Spleen (tissue), 13 donors: ENCODE measurements at places on chromosomes 3 and 15.

DNA sequence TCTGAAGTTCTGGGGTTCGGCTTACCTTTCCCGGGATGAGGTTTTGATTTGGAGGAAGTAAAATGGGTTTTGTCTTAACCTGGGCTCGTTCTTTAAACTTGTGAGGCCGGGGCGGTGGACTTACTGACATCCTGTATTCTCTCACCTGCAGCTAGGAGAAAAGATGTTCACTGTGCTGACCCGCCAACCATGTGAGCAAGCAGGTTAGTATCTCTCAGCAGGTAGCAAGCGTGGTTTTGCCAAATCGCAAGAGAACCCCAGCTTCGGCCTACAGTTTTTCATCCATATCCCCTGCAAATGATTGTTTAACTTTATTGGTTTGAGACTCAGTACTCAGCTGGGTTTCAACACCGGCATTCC, 891 bp downstream of the ENTPD3 start:
- DNase-seq: no peak

GRCh38 chr3:129577925-129578786, 28.3 kb downstream of the PLXND1 start:
- DNase-seq: peak; percentile 93

- DNase-seq: no peak
Observed at GRCh38 chr15:32965897-32966296, 228.6 kb downstream of the FMN1 start.

- no peak for DNase-seq
Observed at GRCh38 chr3:161401389-161401788, 30.1 kb upstream of the SPTSSB start.

DNA sequence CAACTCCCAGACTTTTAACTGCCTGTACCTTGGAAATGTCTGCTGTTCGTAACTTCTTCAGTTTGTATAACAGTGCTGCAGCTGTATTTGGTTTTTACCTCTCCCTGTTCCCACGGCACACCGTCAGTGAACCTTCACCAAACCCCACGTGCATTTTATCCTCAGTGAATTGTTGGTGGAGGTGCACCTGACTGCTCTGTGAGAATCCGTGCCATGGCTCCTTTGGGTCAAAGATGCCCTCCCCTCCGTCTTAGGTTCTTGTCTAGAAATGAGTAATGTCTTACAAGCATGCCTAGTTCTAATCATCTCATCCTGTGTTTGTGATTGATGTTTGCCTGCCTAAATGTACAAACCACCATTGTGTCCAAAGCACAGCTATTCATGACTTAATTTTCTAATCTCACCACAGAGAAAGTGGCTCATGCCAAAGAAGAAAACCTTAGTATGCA, 28.2 kb downstream of the TPM1 start:
- no peak for DNase-seq

DNA sequence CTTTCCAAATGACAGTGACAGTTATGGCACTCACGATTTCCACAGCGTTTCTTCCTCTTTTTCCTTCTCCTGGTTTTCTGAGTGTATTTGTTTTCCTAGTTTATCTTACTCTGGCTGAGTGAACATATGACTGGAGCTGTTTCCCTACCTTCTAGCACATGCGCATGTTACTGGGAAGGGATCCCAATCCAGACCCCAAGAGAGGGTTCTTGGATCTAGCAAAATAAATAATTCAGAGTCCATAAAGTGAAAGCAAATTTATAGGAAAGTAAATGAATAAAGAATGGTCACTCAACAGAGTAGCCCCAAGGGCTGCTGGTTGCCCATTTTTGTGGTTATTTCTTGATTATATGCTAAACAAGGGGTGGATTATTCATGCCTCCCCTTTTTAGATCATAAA, 23.8 kb downstream of the METTL6 start:
- no peak for DNase-seq

DNA sequence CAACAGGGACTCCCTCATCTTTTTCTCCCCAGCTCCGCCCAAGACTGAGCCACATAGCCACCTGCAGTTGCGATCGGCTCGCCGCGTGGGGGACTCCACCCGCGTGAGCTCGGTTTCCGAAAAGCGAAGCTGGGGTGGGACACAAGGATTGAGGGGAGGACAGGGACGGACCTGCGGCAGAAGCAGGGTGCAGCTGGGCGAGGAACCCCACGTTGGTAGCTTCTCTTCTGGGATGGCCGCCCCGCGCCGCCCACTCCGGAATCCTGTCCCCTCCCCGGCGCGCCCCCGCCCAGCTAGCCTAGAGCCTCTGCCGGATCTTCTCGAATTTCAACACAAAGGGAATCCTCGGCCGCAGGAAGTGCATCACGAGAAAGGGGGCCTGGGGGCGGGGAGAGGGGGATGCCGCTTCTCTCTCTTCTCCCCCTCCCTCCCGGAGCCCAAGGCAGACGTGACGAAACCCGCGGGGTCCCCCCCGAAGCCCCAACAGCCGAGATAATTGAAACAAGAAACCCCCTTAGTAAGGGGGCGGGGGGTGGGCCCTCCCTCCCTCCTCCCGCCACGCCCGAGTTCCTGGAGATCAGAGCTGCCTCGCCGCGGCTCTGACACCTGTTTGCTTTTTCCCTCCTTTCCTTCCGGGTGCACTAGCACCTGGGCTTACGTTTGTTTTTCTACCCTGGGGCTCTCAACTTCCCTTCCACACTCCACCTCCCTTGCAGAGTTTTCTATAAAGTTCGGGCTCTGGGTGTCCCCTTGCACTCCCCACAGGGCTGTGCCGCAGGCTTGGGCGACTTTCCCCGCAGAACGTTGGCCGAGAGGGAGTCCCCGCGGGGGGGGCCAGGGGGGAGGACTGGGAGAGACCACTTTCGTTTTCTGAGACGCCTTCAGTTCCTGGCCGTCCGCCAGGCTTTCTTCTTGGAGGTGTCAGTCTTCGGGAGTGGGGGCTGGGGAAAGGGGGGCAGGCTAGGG, 1.3 kb upstream of the KCNH8 start:
- DNase-seq: peak; percentile 90

GRCh38 chr3:191972714-191973398, 511.9 kb downstream of the PYDC2 start:
- DNase-seq: no peak

- DNase-seq: peak; percentile 75
Observed at GRCh38 chr3:129560269-129560787, 17.4 kb downstream of the H1-8 start.

DNA sequence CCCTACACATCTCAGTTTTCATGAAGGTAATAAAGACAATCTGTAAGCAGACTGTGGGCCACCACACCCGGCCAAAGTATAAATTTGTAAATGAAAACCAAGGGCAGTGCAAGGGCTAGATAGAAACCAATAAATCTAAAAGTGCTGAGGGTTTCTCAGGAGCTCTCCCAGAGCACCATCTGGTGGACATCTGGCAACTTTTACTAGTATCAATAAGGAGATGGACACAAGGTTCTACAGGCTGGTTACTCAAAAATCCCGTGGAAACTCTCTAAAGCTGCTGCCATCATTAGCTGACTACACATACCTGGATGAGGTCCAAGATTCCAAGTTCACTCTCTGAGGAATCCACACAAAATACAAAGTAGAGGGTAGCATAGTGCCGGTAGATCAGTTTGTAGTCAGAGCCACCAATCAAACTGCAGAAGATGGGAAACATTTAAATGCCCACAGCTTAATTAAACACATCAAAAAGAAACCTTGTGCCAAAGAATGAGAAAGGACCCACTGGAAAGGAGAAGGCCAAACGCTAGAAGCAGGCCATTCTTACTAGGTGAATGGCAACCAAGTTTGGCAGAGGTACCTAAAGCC, 5.5 kb downstream of the AP3S2 start:
- DNase-seq: no peak

DNA sequence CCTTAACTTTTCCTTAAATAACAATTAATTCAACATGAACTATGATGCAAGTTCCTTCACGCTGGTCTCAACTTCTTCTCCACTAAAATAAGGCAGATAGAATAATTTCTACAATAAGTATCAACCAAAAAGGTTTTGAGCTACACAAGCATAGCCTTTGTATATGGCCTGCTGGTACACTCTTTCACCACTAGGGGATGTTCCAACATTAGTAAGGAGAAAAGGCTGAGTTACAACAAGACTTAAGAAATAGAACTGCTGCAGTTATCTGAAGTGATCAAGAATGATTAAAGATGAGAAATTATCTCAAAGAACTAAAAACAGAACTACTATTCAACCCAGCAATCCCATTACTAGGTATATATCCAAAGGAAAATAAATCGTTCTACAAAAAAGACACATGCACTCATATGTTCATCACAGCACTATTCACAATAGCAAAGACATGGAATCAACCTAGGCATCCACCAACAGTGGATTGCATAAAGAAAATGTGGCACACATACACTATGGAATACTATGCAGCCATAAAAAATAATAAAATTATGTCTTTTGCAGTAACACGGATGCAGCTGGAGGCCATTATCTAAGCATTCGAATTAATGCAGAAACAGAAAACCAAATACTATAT, 14.4 kb downstream of the ATP13A3 start:
- no peak for DNase-seq

GRCh38 chr3:110816008-110816407, 255.6 kb upstream of the NECTIN3 start:
- no peak for DNase-seq

DNA sequence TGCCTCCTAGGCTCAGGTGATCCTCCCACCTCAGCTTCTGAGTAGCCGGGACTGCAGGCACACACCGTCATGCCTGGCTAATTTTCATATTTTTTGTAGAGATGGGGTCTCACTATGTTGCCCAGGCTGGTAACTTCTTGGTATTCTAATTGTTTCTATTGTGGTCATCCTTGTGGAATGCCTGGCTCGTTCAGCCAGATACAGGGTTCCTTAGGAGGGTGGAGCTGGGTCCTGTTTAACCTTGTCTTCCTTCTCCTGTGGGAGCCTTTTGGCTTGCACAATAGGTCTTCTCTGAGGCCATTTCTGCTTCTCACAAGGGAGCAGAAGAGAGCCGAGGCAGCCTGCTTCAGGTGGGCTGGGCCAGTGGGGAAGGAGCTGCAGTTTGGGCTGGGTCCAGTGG, 15.7 kb downstream of the PLEKHO2 start:
- DNase-seq: no peak

- peak; percentile 88 for DNase-seq
Observed at GRCh38 chr15:68819495-68820294, 1.0 kb downstream of the ANP32A start.

DNA sequence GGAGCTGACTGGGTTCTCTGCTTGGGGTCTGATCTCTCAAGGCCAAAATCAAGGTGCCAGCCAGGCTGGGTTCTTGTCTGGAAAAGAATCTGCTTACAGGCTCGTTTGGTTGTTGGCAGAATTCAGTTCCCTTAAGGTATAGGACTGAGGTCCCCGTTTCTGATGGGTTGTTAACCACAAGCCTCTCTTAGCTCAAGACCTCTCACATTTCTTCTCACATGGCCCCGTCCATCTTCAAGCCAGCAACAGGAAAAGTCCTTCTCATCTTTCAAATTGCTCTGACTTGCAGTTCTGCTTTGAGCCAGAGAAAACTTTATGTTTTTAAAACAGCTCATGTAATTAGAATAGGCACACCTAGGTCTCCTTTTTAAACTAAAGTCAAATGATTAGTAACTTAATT, 20.4 kb downstream of the UACA start:
- no peak for DNase-seq

DNA sequence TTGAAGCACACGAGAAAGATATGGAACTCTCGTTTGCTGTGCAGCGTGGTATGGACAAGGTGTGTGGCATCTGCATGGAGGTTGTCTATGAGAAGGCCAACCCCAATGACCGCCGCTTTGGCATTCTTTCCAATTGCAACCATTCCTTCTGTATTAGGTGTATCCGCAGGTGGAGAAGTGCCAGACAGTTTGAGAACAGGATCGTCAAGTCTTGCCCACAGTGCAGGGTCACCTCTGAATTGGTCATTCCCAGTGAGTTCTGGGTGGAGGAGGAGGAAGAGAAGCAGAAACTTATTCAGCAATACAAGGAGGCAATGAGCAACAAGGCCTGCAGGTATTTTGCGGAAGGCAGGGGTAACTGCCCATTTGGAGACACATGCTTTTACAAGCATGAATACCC, 1.2 kb downstream of the MKRN3 start:
- DNase-seq: no peak

DNA sequence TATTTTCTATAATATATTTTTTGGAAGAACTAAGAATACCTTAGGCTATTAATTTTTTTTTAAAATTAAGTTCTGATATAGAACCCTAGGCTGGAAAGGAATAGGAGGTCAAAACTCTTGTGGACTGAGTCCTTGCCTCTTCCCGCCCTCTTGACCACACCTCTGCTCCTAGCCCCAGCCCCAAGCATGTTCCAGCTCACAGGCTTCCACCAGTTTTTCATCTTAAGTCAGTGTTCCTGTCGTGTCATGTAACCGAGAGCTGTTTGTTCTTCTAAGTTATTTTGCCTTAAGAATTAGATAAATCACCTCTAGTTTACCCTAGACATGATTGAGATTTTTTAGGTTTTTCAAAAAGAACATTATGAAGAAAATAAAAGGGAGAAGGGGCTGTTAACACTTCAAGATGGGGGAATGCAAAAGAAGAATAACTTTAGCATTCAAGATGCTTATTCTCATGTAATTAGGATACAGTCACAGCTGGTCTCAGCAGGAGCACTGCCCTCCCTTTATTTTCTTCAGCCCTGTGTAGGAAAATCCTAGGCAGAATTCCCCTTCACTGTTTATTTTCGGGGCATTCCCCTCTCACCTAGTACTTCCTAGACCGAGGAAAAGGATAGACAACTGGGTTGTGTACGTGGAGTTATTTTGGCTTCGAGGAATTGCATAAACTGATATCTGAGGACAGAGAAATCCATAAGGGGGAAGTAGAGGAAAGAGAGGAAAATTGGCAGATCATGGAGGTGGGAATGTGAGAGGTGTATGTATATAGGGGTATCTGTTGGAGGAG, 110.2 kb downstream of the CMSS1 start:
- no peak for DNase-seq

DNA sequence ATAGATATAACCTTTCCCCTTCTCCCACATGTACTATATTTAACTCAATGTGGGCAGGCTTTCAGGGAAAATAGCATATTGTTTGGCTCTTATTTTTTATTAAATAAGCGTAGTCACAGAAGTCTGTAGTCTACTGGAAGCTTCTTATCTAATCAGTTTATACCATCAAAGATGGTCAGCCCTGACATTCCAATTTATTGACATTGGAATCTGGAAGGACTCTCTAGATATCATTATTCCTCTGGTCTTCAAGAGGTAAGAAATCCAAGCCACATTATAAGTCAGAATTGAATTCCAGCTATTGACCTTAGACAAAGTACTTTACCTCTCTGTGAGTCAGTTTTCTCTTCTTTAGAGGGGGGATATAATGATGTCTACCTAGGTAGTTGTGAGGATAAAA, 38.5 kb upstream of the SCAANT1 start:
- no peak for DNase-seq

GRCh38 chr3:192409201-192409837, 318.0 kb downstream of the FGF12 start:
- DNase-seq: peak; percentile 86

DNA sequence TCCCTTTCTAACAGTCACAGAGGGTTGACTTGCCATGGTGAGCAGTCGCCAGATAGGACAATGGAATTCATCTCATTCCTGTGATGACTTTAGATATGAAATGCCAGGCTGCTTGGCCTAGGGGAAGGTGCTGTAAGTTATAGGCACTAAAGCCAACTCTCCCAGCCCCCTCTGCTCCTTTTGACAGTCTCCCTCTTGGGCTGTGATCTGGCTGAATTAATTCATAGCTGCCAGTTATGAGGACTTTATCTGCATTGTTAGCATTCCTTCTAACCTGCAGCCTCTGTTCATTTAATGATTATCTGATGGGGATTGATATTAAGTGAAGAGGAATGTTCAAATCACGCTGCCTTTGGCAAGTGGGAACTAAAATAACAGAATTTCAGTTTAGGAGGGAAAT, 427.1 kb upstream of the RASGRP1 start:
- DNase-seq: no peak
